ENCODE measurements at places on chromosomes 7 and 10.

GRCh38 chr10:79051766-79052165, 17.0 kb upstream of the ZMIZ1 start:
- no peak for DNase-seq

DNA sequence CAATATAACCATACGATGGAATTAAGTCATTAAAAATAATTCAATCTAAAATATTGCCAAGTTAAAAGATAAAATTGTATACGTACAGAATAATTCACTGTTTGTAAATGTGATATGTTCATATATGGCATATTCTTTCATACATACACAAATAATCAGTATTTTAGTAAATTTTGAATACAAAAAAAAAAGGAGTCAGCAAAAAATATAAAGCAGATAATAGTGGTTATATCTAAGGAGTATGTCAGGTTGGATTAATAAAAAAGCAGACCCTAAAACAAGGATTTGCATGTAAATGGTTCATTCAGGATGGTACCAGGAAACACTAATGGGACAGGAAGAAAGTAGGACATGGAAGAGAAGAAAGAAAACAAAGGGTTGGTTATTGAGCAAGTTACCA, 59.5 kb downstream of the XPNPEP1 start:
- DNase-seq, result no peak

DNA sequence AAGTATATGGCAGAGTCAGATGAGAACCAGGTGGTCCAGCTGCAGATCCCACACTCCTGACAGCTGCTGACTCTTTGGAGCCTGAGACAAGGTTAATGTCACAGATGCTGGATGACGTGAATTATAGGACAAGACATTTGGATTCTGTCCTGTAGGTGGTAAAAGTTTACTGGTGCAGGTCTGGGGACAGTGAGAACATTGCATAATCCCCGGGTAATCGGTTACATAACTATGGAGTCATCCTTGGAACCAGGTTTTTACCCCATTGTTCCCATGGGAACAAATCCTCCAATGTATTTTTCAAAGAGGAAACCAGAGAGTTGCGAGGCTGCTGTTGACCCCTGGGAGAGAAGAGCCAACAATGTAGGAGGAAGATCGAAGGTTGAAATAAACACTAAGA, 27.5 kb upstream of the ZCCHC24 start:
- no peak for DNase-seq

DNA sequence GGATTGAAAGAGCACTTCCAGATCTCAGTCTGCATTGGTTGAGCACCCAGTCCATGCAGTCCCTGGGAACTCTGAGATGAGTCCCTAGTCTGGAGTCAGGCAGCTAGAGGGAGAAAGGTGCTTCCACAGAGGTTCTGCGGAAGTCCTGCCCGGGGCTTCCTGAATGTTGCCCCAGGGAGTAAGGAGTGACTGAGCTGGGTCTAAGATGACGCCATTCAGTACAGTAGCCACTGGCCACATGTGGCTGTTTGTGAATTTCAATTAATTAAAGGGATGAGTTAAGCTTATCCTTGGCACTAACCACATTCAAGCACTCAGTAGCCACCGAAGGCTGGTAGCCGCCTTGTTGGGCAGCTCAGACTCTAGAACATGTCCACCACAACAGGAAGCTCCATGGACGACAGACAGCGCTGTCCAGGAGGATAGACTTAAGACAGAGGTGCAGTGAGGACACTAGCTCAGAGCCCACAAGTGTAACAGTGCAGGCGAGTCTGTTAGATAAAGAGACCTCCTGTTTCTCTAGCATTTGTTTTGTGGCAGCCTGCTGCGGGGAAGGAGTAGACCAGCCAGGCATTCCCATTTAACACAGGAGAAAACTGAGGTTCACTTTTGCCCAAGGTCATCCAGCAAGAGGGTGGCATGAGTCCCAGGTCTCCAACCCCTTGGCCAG, 101.6 kb upstream of the PPIF start:
- DNase-seq, result no peak

GRCh38 chr7:76372984-76373833, 14.4 kb upstream of the YWHAG start:
- DNase-seq, result no peak

DNA sequence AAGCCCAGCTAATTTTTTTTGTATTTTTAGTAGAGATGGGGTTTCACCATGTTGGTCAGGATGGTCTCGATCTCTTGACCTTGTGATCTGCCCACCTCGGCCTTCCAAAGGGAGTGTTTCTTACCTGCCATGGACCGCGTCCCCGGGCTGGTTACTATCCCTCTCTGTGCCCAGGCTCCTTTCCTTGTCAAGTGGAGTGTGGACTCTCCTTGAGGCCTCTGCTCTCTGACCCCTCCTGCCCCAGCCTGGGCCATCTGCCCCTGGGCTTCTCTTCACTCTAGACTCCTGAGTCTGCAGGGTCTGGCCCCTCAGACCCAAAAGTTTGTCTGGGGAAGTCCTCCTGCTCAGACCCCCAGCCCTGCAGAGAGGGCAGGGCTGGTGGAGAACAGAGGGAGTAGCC, 20.7 kb downstream of the NEURL1 start:
- DNase-seq, result no peak

GRCh38 chr7:4134631-4135030, 547.5 kb upstream of the FOXK1 start:
- DNase-seq, result no peak

Measured in NCI-H82 (cell line).